ENCODE measurements at places on chromosomes 5 and 9.

GRCh38 chr9:117403403-117403811 is 11.4 kb downstream of the ASTN2 start:
- no peak for DNase-seq
- H3K4me1 ChIP-seq, result no peaks in the 10 kb centered on the region
- H3K27me3 ChIP-seq, result no peaks in the 10 kb centered on the region
- H3K4me3 ChIP-seq, result no peak overlapping the region
- no peak overlapping the region for H3K27ac ChIP-seq
- no peaks in the 10 kb centered on the region for H3K36me3 ChIP-seq

GRCh38 chr9:113502427-113503034 is 39.0 kb downstream of the RGS3 start:
- DNase-seq, result no peak
- no peak overlapping the region for H3K4me3 ChIP-seq
- H3K4me1 ChIP-seq, result no peaks in the 10 kb centered on the region
- no peaks in the 10 kb centered on the region for H3K36me3 ChIP-seq
- H3K27me3 ChIP-seq, result peaks cover under 1% of the 10 kb centered on the region
- no peak overlapping the region for H3K27ac ChIP-seq

DNA sequence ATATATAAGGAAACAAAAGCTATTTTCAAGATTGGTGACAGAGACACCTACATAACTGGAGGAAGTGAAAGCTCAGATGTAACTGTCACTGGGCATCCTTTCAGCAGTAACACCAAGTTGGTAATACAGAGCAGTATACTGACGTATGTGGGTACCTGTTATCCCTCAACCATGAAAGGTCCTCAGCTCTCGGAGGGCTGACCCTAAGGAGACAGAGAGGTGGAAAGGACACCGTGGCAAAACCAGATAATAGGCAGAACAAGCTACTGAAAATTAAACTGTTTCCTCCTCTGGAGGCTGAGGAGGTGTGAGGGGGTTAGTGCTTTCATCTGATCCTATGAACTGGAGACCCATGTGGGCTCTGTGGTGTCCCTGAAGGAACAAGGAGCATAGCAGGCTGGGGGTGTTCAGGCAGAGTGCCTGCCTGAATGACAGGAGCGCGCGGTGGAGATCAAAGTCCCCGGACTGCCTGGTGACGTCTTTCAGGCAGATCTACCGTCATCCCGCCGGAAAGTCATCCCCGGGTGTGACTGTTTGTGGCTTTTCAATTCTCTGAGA is 130.2 kb upstream of the FSTL4 start:
- H3K36me3 ChIP-seq, result no peaks in the 10 kb centered on the region
- no peak overlapping the region for H3K27ac ChIP-seq
- no peak overlapping the region for H3K4me3 ChIP-seq

GRCh38 chr9:91253488-91253887 is 108.2 kb downstream of the AUH start:
- no peaks in the 10 kb centered on the region for H3K27me3 ChIP-seq
- H3K36me3 ChIP-seq, result no peaks in the 10 kb centered on the region
- no peak overlapping the region for H3K4me3 ChIP-seq
- H3K4me1 ChIP-seq, result no peaks in the 10 kb centered on the region
- H3K27ac ChIP-seq, result no peak overlapping the region
- DNase-seq, result no peak

GRCh38 chr9:33225319-33226147 is 14.4 kb upstream of the SPINK4 start:
- no peak overlapping the region for H3K4me3 ChIP-seq
- peak overlapping the region; percentile 8 for H3K27ac ChIP-seq
- peaks cover 6% of the 10 kb centered on the region for H3K4me1 ChIP-seq
- no peaks in the 10 kb centered on the region for H3K36me3 ChIP-seq

DNA sequence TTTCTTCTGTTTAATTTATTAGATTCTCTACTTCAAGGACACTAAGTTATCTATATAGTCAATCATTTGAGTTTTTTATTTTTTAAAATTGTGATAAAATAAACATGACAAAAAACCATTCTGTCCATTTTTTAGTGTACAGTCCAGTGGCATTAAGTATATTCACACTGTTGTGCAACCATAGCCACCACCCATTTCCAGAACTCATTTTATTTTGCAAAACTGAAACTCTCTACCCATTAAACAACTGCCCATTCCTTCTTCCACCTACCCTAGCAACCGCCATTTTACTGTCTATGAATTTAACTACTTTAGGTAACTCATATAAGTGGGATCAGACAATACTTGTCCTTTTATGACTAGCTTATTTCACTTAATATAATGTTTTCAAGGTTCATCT is 275.6 kb downstream of the SH3GL2 start:
- no peaks in the 10 kb centered on the region for H3K36me3 ChIP-seq
- DNase-seq, result no peak
- H3K4me3 ChIP-seq, result no peak overlapping the region
- H3K27ac ChIP-seq, result no peak overlapping the region
- H3K27me3 ChIP-seq, result no peaks in the 10 kb centered on the region

GRCh38 chr5:16856531-16856930 is 79.6 kb downstream of the MYO10 start:
- H3K4me3 ChIP-seq, result no peak overlapping the region
- H3K27ac ChIP-seq, result no peak overlapping the region
- peaks cover 6% of the 10 kb centered on the region for H3K4me1 ChIP-seq
- H3K36me3 ChIP-seq, result peaks cover 6% of the 10 kb centered on the region
- no peak for DNase-seq

DNA sequence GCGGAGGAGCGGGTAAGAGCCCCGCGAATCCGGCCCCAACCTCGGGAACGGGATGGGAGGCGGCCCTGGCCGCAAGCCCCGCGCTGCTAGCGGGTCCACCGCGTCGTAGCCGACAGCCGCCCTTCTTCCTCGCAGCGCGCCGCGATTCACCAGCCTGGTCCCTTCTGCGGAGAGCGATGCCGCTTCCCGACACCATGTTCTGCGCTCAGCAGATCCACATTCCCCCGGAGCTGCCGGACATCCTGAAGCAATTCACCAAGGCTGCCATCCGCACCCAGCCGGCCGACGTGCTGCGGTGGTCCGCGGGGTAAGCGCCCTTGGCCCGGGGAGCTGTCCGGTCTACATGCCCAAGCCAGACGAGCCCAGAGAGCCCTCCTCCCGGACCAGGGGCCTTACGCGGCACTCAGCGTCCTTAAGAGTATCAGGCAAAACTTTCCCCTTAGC is 335 bp downstream of the ROPN1L start:
- H3K36me3 ChIP-seq, result peaks cover under 1% of the 10 kb centered on the region
- H3K4me1 ChIP-seq, result peaks cover 16% of the 10 kb centered on the region
- no peak overlapping the region for H3K27ac ChIP-seq
- peak overlapping the region; percentile 80 for H3K4me3 ChIP-seq
